ENCODE measurements at places on chromosomes 3 and 15.

GRCh38 chr3:171824116-171824515 is 13.8 kb upstream of the PLD1 start:
- no peak for DNase-seq

DNA sequence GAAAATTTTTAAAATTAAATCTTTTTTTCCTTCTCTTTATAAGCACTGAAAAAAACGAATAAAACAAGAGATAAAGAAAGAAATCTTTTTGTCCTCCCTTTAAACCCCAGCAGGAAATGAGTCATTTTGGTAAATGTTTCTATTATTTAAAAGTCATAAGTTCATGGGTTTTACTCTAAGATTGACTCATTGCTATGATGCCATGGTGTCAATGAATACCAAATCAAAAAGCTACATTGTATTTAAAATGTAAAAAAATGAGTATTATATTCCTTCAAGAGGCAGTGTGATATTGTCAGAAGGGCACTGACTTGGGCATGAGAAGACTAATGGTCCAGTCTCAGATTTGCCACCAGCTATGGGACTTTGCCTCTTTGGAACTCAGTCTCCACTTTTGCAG is 303.4 kb upstream of the DNAJC19 start:
- no peak for DNase-seq

DNA sequence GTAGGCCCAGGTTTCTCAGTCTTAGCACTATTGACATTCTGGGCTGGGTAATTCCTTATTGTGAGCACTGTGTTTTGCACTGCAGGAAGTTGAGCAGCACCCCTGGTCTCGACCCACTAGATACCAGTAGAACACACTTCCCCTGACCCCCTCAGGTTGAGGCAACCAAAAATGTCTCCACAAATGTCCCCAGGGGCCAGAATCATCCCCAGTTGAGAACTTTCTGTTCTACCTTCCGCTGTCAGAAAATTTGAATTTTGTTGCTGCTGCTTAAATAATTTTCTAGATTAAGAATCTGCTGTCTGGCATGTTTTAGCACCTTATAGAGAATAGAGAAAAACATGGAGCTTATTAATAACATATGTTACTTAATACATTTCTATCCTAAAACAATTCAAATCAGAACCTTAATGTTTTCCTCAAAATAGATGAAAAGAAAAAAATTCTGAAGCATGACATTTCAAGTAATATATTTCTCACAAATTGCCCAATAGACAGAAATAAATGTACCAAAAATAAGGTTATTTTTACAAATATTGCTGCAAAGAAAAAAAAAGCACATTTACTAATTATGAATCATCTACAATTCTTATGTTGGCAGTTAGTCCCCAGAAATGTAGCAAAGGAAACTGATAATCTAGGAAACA is 13.2 kb upstream of the THRB start:
- no peak for DNase-seq

DNA sequence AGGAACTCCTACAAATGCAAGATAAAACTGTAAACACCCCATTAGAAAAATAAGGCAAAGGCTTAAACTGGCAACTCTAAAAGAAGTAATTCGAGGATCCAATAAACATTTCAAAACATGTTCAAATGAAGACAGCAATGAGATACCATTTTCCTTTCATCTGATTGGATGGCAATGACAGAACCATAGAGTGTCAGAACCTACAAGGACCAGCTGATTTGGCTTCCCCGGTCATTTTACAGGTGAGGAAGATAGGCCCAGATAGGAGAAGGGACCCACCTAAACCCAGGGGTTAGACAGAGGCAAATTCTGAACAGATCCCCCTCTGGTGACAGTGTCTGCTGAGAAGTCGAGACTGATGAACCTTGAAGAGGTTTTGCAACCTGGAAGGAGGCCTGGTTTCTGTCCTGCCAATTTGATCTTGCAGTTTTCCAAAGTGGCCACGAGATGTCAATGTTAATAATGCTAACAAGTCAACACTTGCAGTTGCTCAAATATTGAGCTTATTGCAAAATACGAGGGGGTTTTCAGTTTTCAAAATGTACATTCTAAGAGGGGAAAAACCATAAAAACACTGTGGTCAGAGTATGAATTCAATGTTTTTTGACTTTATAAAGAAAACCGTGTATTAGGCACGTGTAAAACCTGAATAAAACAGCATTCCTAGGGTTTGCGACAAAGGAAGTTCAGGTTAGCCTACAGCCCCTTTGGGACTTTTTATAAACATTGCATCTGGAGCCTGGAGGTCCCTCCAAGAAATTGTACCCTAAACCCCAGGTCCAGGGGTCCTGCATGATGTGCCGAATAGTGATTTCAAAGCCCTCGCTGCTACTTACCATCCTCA is 21.5 kb downstream of the CFAP161 start:
- DNase-seq: peak; percentile 37

DNA sequence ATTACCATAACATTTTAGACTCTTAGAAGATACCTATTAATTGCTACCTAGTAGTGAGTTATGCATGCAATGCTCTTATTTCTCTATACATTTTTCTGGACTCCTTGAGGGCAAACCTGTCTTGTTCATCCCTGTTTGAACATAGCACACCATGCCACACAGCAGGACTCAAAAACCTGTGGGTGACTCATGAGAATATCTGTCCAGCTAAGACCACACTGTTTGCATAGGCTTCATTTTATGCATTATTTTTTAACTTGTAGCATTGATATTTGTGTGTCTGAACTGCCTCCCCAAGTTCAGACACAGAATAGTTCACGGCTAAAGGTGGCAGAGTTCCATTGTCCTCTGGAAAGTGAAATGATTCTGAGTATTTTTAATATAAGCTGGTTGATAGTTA is 1.8 kb downstream of the LMCD1 start:
- no peak for DNase-seq

GRCh38 chr15:62173215-62173614 is 8.1 kb upstream of the C2CD4B start:
- DNase-seq: no peak

DNA sequence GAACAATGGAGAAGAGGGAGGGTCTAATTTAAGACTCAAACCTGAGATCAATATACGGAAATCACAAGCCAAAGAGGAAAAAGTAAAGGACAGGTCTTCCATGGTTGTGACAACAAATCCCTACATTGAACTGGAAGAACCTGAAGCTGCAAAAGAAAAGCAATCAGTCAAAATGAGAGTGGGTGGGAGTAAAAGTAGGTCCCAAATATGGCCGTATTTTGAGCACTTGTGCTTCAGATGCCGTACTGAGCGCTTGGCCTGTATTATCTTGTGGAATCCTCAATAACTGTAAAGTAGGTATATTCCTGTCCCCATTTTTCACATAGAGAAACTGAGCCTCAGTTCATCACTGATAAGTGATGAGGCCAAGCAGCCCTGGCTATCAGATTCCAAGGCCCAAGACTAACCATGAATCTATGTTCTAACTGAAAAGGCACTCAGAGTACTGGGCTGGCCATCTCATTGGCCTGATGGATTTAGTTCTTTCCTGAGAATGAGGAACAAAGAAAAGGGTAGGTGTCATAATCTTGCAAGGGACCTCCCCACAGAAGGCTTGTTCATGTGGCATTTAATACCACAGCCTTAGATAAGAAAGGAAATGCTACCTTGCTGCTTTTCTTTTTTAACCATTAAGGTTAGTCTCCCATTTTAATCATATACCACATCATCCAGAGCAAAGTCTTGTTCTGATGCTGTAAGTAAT is 52.5 kb downstream of the LRRN1 start:
- DNase-seq: no peak

DNA sequence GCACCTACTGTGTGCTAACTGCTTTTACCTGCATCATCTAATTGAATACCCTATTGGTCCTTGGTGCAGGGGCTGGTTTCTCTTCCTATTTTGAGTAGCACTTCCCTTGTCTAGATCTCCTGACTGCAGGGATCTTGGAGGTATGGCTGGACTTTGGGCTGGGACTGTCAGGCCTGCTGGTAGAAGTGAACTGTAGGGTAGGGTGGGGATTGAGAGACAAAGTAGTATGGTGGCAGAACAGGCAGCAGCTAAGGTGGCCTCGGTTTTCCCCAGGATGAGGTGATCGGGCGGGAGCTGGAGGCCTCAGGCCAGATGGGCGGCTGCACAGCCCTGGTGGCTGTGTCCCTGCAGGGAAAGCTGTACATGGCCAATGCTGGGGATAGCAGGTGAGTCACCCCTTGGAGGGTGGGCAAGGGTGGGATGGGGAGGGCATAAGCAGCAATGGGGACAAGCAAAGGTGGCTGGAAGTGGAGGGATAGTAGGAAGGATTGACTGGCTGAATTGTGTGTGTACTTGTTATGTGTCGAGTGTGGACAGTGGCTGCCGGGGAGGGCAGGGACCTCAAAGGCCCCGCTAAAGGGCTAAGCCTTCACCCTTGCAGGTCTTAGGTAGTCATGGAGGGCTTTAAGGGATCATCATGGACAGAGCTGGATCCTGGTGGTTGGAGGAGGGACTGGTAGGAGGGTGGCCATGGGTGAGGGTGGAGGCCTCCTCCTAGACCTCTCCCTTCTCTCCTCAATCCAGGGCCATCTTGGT is 2.0 kb downstream of the PPM1M start:
- DNase-seq: no peak

GRCh38 chr3:146894406-146894805 is 289.3 kb upstream of the PLSCR5 start:
- no peak for DNase-seq

- no peak for DNase-seq
Observed at GRCh38 chr3:41431386-41431785, 232.1 kb downstream of the CTNNB1 start.

- DNase-seq: no peak
Observed at GRCh38 chr3:12752102-12752501, 7.0 kb downstream of the TMEM40 start.

All from globus pallidus (tissue), 1 donor.